ENCODE measurements at places on chromosomes 5 and 9.

- DNase-seq: no peak
These were observed 84.6 kb downstream of the CEMIP2 start for GRCh38 chr9:71683598-71684235.

GRCh38 chr9:76302543-76302942, 91.7 kb downstream of the RFK start:
- no peak for DNase-seq

DNA sequence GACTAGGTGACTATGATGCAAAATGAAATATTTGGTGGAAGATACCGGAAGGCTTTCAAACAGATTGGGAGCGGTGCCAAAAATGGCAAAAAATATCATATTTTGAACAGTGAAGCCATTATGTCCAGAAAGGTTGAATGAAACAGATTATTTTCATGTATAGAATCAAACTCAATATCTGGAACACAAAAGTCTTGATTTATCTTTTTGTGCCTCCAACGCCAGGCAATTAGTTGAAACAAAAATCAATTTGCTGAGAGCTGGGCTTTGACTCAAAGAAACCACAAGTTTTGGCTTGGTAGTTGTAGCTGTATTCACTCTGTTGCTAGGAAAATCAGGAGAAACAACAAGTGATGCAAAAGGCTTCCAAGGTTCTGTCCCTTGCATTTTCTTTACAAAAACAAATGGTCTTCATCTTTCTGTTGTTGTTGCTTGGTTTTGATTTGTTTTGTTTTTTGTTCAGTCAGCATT, 421.7 kb upstream of the TYRP1 start:
- no peak for DNase-seq

DNA sequence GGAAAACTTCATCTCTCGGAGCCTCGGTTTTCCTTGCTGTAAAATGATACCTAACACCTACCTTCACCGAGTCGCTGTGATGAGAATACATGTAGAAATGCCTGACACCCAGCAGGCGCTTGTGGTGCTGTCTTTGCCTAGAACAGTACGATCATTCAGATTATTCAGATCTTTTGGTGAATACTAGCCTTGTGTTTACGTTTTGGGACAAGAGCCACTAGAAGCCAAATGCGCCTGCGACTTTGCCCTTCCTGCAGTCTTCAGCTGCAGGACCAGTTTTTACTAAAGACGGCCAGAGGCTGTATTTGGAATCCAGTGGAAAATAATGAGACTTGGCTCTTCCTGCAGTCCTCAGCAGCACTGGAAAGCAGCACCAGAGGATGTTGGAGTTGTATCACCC, 189.6 kb downstream of the TRIO start:
- DNase-seq: no peak

GRCh38 chr5:160805376-160805775, 46.6 kb downstream of the ATP10B start:
- DNase-seq: no peak

GRCh38 chr9:98047002-98047401, 9.5 kb upstream of the NANS start:
- no peak for DNase-seq

DNA sequence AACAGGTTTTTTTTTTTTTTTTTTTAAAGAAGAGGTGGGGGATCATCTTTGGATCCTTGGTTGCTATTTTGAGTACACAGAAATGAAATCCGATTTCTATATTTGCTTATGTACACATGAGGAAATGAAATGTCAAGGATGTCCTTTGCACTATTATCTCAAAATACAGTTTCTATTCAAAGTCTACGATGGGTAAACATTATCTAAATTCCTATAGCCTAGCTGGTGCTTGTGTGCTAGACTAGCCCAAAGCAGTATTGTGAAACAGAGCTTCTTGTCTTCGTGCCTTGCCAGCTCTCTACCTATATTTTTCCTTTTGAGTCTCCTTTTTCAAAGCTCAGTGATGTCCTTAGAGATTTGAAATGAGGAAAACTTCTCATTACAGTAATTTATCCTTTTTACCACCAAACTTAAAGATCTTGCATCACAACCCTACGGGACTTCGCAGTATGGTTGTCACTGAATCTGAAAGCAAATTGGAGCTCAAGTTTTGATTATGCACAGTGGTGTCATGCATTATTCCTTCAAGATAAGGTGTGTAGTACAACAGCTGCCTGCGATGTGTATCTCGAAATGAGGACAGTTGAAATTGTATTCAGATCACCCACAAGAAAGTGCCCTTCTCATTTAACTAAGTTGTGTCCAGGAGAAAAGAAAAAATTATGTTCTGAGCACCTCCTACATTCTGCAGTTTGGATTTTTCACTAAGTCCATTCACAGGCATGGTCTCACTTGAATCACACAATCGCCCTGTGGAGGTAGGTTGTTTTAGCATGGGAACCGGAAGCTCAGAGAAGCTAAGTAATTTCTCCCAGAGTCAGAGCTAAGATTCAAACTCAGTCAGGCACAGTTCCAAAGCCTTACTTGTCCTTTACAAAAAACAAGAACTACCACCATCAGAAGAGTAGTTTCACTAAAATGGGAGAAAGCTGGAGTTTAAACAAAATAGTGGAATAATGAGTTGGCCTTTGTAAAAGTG, 379.0 kb downstream of the GLIS3 start:
- no peak for DNase-seq

- no peak for DNase-seq
These were observed 178.8 kb downstream of the TMEM161B start for GRCh38 chr5:88089719-88090390.

GRCh38 chr5:179832039-179832745, 11.5 kb downstream of the SQSTM1 start:
- DNase-seq: no peak

- DNase-seq: no peak
These were observed 64.7 kb upstream of the XPA start for GRCh38 chr9:97761879-97762278.

DNA sequence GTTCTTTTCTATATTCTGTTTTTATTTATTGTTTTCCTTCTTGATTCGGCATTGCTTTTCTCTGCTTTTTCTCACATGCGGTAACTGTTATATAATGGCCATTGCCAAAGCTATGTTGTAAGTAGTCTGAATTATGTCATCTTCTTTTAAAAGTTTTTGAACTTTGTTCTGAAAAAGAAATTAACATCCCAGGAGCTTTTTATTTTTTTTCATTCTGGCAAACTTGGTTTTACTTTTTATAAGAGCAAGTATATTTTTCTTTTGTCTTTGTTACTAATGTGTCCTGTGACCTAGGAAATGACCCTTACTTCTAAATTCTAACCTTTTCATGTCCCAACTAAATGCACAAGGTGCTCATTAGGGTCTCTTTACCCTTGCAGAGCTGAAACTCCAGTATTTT, 26.7 kb upstream of the IZUMO3 start:
- no peak for DNase-seq

GRCh38 chr5:174794931-174795672, 70.7 kb downstream of the MSX2 start:
- DNase-seq: no peak

DNA sequence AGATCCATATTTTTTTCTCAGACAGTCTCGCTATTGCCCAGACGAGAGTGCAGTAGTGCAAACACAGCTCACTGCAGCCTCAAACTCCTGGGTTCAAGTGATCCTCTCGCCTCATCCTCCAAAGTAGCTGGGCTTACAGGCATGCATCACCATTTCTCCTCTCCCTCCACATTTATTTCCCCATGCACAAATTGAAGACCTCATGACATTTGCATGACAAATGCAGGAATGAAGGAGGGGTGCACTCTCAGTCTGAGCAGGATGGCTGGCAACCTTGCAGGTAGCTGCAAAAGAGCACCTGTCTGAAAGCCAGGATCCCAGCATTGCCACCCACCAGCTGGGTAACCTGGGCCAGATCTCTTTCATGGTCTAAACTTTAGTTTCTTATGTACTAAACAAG, 111.2 kb downstream of the SH3TC2 start:
- no peak for DNase-seq

DNA sequence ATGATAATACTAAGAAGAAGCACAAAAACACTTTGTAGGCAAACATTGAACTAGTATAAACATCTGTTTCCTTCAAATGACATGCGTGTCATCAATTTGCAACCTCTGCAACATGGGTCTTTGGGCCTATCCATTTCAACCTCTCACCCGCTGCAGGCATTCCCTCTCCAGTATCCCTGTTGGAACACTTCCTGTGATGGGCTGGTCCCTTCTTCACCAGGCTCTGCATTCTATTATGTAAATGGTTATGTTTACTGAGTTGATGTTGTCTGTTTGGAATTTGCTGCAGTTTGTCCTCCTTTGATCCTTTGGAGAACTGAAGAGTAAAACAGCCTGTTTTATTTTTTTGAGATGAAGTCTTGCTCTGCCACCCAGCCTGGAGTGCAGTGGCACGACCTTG, 16.6 kb upstream of the TBC1D2 start:
- DNase-seq: no peak

- no peak for DNase-seq
These were observed 8.9 kb downstream of the FBXW5 start for GRCh38 chr9:136935651-136936050.

GRCh38 chr5:145971108-145971507, 34.7 kb downstream of the SH3RF2 start:
- DNase-seq: no peak

DNA sequence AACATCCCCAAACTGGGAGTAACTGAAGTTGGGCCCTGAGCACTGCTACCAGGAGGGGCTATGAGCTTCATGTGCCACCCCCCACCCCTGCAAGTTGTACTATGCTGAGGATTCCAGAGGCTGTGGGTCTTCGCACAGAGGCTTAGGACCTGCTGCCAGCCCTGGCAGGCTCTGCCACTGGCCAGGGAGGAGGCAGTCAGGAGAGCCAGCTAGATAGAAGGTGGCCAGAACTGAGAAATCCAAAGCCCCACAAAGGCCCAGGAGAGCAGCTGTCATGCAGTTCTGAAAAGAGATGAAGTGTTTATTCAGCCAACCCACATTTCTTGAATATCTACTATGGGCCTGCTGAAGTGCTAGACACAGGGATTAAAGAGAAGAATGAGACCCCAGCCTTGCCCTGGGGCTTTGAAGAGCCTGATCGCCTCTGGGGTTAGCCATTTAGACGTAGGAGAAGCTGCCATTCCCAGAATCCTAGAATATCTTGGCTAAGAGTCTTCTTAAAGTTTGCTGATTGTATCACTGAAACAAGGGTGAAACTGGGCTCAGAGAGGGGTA, 1.4 kb downstream of the ALAD start:
- DNase-seq: no peak

GRCh38 chr5:126251024-126251423, 172.2 kb upstream of the GRAMD2B start:
- DNase-seq: no peak

GRCh38 chr9:97665742-97666141, 31.4 kb downstream of the XPA start:
- DNase-seq: no peak

DNA sequence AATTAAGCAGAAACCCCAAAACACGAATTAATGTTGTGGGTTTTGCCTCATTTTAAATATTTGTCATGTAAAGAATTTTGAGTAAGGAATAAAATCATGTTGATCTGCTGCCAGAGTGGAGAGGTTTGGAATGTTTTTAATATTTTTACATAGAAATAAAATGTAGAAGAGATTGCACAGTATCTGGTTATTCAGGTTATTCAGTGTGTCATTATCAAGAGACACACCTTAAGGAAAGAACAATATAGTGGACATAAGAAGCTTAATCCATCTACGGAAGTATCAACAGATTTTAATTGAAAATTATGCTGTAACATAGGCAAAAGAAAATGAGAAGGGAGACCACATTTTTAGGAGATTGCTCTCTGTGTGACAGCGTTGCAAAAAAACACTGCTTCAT, 410.4 kb downstream of the MED10 start:
- DNase-seq: no peak

- no peak for DNase-seq
These were observed 103.3 kb downstream of the FBXL17 start for GRCh38 chr5:108278285-108279240.

- DNase-seq: no peak
These were observed 164.5 kb upstream of the PHYKPL start for GRCh38 chr5:178396796-178397720.

- DNase-seq: no peak
These were observed 131.2 kb downstream of the ROR2 start for GRCh38 chr9:91818647-91819403.

- DNase-seq: no peak
These were observed 7.2 kb upstream of the ARSI start for GRCh38 chr5:150309886-150310239.

GRCh38 chr5:122864842-122865241, 19.4 kb downstream of the SNX24 start:
- DNase-seq: no peak

DNA sequence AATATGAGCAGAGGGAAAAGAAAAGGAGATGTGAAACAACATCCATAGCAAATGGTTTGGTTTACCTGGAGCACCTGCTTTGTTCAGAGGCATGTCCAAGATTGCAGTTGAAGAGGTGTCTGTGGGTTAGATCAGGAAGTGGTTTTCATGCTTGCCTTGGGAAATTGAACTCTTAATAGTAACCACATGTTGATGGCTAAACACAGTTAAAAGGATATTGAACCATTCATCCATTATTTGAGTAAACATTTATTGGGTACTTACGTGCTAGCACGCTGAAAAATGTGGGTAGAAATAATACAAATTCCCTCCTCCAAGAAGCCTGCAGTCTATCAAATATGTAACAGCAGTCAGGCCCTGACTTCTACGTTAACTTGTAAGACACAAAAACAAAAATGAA, 235.7 kb upstream of the TNC start:
- no peak for DNase-seq

DNA sequence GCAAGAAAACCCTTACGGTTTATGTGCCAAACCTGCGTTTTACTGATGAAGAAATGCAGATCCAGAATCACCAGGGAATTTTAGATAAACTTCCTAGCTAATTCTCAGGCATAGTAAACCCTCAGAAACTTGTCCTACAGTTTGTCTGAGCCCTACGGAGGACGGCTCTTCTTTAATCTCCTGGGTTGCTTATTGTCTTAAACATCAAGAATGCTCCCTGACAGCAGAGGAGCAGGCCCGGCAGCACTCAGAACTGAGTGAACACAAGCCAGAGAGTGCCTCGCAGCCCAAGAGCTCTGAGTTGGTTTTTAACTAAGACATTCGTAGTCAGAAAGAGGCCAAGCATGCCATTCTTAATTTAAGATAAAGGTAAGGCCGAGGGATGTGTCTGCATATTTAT, 114.7 kb upstream of the ERCC6L2 start:
- DNase-seq: no peak

DNA sequence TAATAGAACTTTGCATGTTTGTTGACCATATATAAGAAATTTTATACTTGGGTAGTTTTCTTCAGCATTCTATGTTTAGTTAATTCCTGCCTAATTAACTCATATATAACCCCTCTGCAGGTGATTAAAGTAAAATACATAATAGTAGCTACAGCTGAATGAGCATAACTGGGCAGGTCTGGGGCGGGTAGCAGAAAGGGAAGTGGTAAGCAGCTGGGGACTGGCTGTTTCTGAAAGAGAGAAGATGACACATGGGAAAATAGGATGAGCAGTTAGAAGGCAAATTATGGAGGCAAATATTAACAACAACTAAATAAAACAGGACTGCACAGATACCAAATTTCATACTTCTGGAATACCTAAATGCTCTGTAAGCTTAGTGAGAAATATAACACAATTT, 128.1 kb downstream of the CPLANE1 start:
- no peak for DNase-seq

GRCh38 chr9:14530841-14531240, 162.4 kb downstream of the ZDHHC21 start:
- DNase-seq: no peak

GRCh38 chr5:37640088-37640487, 199.8 kb downstream of the GDNF start:
- no peak for DNase-seq

- no peak for DNase-seq
These were observed 39.0 kb downstream of the TMEM232 start for GRCh38 chr5:110687485-110687884.

- no peak for DNase-seq
These were observed 6.2 kb downstream of the KIF4B start for GRCh38 chr5:155019601-155020226.

All from sciatic nerve (tissue), 2 donors.